ENCODE measurements at places on chromosomes 13 and 19.
A peak's percentile ranks its signal among the peaks of the same experiment; 100 is the strongest.

DNA sequence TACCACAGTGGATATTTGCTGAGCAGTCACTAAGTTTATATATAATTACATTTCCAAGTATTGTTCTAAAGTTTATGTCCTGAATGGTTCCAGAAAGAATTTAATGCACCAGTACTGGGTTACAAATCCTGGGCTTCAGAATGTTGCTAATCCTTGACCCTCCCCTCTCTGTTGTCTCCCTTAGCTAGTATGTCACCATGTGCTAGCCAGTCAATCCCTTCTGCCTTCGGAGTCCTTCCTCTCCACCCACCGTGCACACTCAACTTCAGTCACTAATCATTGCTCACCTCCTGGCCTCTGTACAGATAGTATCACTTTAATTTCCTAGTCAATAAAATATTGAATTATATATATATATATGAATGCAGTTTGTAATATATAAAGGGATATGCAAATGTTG, 7.5 kb downstream of the FAM124A start:
- no peak for DNase-seq

- DNase-seq = no peak
Observed at GRCh38 chr19:18660939-18661670, 22.4 kb upstream of the CRTC1 start.

- DNase-seq = no peak
Observed at GRCh38 chr13:74084375-74084935, 49.7 kb downstream of the KLF12 start.

DNA sequence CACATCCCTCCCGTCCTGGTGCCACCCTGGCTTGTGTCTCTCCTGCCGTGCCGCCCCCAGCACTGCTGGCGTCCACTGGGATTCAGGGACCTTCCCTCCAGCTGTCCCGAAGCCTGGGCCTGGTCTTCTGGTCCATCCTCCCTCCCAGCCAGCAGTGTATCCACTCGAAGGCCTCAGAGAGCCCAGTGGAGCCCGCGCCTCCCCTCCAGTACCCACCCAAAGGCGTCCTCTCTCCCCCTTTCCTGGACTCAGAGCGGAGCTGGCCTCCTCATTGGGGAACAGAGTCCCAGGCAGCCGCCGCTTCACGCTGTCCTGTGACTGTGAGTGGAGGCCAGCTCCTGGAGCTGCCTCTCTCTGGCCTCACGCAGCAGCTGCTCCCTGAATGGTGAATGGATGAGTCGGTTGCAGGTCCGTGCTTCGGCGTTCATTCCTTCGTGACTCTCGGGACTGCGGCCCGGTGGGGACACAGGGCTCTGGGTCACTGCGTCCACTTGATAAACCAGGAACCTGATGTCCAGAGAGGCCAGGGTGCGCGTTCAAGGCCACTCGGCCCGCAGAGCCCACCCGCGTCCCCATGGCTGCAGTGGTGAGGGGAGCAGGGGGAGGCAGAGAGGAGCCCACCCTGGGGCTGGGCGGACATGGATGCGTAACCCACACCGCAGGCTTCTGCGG, 12.1 kb downstream of the ONECUT3 start:
- DNase-seq = no peak

DNA sequence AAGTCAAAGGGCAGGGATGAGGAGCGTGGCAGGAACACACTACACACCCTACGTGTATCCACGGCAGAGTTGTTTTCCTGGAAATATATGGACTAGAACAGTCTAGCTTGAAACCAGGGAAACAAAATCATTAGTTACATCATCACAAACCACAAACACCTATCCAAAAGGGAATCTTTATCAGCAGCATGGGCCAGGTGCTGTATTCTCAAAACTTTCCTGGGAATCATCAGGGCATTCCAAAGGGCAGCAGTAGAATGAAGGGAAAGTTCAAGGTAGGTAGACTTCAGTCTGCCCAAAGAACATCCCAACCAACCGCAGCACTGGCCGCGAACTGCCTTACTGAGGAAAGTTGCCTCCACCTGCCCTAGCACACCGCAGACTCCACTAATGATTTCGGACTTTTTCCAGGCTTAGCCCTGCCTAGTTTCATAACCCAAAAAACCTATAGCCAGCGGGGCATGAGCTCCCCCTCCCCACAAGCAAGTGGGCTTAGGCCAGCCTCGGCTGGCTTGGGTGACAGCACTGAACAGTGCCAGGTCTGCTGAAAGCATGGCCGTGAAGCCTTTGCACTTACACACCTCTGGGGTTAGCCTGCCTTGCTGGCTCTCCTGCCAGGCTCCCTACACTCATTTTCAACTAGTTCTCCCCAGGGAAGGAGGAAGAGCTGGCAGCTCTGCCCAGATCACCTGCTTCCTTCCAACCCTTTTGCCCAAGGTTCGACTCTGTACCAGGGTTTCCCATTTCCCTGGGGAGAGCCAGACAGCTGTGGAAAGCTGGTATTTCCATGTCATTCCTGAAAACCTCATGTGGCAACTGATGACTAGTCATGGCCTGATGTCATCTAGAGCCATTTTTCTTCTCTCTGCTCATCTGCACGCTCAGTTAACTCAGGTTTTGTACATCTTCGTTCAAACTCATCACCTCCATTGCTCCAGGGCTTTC, 77.3 kb upstream of the UBAC2 start:
- no peak for DNase-seq

- DNase-seq = no peak
Observed at GRCh38 chr13:41547251-41548000, 90.1 kb downstream of the RGCC start.

GRCh38 chr13:108728370-108728769, 99.0 kb downstream of the MYO16 start:
- no peak for DNase-seq

DNA sequence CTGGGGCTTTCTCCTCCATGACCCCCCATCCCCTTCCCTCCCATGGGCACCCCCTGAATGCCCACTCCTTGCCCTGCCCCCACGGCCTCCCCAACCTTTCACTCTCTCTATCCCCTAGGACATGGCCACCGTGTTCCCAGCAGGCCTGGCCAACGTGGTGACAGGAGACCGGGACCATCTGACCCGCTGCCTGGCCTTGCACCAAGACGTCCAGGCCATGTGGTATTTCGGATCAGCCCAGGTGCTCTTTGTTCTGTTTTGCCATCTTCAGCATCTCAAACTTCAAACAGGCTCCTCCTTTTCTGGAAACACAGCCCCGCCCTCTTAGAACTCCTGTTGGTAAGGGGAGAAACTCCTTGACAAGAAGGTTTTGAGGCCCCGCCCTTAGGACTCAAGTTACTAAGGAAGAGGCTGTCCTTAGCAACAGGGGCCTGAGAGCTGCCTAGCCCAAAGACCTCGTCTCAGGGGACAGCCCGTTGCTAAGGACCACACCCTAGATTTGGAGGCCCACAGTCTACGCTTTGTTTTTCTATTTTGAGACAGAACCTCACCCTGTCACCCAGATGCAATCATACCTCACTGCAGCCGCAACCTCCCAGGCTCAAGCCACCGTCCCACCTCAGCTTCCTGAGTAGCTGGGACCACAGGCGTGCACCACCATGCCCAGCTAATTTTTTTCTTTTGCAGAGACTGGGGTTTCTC, 5.1 kb upstream of the FLT3LG start:
- DNase-seq = peak; percentile 99

- no peak for DNase-seq
Observed at GRCh38 chr13:28077231-28077630, 23.1 kb downstream of the FLT3 start.

DNA sequence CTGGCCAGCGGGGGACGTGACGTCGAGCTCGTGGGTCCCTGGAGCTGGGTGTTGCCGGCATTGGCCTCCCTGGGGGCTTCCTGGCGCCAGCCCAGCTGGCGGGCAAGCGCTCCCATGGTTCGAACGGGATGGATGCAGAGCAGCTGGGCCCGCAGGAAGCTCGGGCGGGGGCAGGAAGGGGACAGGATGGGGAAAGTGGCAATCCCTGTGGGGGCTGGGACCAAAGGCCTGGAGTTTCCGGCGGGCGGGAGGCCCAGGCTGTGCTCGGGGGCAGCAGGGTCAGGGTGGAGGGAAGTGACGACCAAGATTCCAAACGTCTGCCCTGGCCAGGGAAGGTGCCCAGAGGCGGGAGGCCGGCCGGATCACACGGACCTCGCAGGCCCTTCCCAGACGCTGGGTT, 19.3 kb downstream of the PALM start:
- no peak for DNase-seq

GRCh38 chr19:2184422-2184975, 20.8 kb downstream of the DOT1L start:
- no peak for DNase-seq

- DNase-seq = no peak
Observed at GRCh38 chr19:4425537-4425936, 23.1 kb downstream of the CHAF1A start.

- DNase-seq = no peak
Observed at GRCh38 chr19:55212447-55212846, 3.1 kb upstream of the PTPRH start.

- DNase-seq = no peak
Observed at GRCh38 chr13:100209857-100210825, 121.2 kb downstream of the PCCA start.

DNA sequence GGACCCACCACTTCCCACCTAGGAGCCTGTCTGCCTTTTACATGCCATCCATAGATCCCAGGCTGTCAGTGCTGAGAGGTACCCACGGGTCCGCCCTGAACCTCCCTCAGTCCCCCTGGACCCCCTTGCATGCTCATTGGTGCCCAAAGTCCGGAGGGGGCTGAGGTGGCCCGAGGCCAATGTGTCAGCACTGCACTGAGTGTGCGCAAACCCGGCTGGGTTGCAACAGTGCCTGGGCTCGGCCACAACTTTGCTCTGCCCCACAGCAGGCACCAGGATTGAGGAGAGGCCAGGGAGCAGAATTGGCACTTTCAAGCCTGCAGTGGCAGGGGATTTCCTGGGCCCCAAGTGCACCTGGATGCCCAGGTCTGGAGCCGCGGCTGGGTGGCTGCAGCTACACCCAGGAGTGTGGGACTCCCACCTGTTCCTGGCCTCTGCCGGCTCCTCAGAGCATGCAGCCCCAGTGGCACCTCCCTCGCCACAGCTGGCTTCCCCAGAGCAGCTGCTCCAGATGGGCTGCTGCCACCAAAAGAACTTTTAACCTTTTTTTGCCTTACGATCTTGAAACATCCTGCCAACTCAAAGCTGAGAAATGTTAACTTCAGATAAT, 837.0 kb downstream of the SLITRK6 start:
- DNase-seq = no peak

DNA sequence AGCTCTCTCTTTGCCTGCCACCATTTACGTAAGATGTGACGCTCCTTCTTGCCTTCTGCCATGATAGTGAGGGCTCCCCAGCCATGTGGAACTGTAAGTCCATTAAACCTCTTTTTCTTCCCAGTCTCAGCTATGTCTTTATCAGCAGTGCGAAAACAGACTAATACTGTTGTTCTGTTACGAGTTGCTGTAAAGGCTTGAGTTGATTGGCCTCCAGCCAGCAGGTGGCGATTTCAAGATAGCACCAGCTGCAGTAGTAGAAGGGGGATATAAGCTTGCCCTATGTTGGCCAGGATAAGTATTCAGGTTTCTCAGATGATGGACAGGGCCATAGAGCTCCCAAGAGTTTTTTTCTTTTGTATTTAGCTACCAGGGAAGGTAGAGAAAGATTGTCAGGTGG, 385.5 kb downstream of the MZT1 start:
- no peak for DNase-seq

- no peak for DNase-seq
Observed at GRCh38 chr19:32858155-32858554, 11.4 kb downstream of the SLC7A9 start.

Measured in NCI-H1436 (cell line).